NCI-H2107 (cell line): ENCODE measurements at places on chromosomes 16 and 17.

DNA sequence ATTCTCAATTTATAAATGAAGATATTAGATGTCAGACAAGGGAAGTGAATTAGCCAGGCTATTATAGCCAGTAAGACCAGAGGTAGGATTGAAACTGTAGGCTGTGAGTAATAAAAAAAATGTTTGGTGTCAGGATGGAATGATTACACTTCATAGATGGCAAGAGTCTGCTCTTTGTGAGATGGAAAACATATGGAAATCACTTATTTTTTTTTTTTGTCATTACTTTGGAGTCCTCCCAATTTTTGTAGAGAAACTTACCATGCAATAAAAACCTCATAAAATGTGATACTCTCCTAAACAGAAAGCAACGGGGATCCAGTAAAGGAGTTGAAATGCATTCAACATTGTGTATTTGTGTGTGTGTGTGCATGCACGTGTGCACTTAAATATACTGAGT lies 532.7 kb upstream of the CDH8 start:
- no peak for DNase-seq

GRCh38 chr17:29667969-29668368 lies 45.3 kb upstream of the CORO6 start:
- no peak for DNase-seq

GRCh38 chr16:9159839-9160550 lies 68.6 kb downstream of the HAPSTR1 start:
- DNase-seq, result peak; percentile 51

- no peak for DNase-seq
Measured at GRCh38 chr17:44417553-44417952, 28.1 kb upstream of the ITGA2B start.

DNA sequence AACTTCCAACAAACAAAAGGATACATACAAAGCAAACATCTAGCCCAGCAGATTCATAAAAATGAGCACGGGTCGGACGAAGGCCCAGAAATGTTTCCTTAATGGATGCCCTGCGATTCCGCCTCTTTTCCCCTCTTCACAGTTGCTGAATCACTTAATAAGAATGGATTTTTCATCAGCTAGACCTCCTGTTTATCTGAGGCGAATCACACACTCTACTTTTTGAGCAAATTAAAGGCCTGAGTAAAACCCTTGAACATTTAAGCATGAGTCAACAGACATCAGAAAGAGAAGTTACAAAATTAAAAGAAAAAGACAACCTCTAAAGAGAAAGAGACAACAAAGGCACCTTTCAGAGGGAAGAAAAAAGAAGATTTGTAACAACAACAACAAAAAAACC lies 44.7 kb downstream of the HS3ST3A1 start:
- DNase-seq, result no peak

GRCh38 chr17:70320673-70321345 lies 151.5 kb downstream of the KCNJ2 start:
- peak; percentile 17 for DNase-seq

- DNase-seq, result no peak
Measured at GRCh38 chr16:85648070-85648714, 35.1 kb downstream of the GSE1 start.

- DNase-seq, result no peak
Measured at GRCh38 chr17:82434216-82434565, 15.8 kb upstream of the OGFOD3 start.

DNA sequence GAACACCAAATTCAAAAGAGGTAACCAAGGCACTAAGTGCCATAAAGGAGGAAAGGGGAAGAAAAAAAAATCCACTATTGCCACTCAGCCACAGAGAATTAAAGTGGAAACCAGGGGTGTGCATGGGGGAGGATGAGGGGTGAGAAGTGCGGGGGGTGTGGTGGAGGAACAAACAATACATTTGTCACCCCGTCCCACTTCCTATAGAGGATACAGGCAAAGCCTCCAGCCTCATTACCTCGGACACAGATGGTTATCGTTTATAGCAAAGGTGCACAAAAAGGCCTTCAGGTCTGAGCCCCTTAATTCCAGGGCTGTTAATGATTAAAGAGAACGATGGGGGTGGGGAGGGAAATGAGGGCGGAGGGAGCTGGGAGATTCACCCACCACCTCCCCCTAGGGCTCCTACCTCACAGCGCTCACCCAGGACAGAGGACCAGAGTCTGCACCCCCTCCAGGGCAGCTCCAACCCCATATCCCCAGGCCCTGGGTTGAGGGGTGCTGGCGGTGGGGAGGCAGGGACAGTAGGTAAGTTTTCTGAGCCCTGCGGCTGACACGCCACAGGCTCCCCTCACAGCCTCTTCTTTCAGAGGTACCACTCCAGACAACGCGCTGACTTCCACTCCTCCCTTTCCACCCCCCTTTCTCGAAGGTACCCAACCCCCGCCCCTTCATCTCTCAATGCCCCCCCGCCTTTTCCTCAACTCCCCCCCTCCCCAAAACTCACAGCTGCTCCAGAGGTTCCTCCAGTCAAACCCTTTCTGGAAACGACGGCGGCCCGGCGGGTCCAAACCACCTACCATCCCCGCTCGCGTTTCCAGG lies 470 bp downstream of the DCUN1D3 start:
- DNase-seq, result no peak

- no peak for DNase-seq
Measured at GRCh38 chr16:53817812-53818550, 114.0 kb downstream of the FTO start.

GRCh38 chr17:19302791-19303331 lies 59.7 kb downstream of the B9D1 start:
- no peak for DNase-seq

- DNase-seq, result no peak
Measured at GRCh38 chr17:39663688-39664580, 1.2 kb upstream of the TCAP start.

GRCh38 chr17:77433385-77434135 lies 292.8 kb downstream of the SEC14L1 start:
- no peak for DNase-seq

- no peak for DNase-seq
Measured at GRCh38 chr16:85435700-85436099, 177.4 kb upstream of the GSE1 start.

- peak; percentile 35 for DNase-seq
Measured at GRCh38 chr17:76816590-76817135, 51.5 kb upstream of the MGAT5B start.

- no peak for DNase-seq
Measured at GRCh38 chr16:89561884-89562599, 1.6 kb downstream of the RPL13 start.

DNA sequence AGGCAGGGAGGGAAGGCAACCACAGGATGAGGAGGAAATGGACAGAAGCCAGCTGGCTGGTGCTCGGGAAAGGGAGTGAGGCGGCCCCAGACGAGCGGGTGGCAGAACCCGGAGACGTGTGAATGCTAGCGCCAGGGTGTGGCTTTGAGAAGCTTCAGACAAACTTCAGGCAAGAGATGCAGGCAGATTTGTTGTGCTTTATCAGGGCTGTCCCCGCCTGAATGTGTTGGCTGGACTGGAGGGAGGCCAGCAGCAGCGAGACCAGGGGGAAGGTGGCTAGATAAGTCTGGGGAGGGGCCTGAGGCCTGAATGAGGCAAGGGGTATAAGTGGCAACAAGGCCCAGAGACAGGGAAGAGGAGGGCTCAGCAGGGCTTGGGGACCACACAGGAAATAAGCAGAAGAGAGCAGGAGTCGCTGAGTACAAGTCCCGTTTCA lies 22.0 kb downstream of the CAMKK1 start:
- DNase-seq, result no peak

DNA sequence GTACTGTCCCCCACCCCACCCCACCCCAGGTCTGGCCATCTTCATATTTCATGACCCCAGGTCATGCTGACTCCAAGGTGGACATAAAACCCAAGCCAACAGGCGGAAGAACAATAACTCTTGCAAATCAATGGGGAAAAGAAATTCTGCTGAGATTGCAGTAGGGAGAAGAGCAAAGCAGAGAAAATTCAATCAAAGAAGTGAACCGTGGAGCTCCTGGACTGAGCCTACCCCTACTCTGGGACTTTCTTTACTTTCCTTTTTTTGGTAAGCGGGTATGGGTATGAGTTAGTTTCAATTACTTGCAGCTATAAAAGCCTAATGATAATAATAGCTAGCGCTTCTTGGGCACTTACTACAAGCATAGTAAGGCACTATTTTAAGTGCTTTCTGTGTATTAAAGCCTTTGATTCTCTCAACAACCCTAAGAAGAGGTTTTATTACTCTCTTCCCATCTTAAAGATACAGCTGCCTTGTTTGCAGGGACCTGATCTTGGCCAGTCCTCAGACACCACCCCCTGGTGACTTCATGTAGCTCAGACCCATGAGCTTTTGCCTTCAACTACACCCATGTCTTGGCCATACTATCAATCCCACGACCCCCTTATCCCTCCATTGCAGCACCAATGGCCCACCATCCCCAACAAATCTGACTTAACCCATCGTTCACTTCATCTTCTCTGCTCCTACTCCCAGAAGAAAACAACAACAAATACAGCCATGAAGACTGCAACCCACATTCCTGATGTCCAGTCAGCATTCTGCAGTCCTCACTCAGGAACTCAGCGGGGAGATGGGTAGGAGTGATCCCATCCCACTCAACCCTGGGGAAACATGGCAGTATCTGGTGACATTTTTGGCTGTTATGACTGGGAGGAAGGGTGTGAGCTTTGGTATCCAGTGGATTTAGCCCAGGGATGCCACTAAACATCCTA lies 4.4 kb downstream of the GGA2 start:
- DNase-seq, result no peak

GRCh38 chr16:78593352-78593751 lies 493.9 kb downstream of the WWOX start:
- DNase-seq, result no peak

GRCh38 chr17:63538693-63539595 lies 11.3 kb upstream of the DCAF7 start:
- no peak for DNase-seq

DNA sequence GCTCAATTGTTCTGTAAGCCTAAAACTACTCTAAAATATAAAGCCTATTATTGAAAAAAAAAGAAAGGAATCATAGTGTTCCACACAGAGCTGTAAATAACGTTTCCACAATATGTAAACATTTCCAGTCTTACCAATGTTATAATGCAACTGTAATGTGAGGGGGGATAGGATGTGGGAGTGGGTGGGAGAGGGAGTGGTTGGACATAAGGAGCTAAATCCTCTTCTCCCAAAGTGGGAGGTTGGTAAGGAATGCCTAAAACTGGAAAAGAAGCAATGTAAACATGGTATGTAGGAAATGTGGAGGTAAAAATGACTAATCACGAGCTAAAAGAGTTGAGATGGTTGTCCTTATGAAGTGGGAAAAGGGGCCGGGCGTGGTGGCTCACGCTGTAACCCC lies 17.6 kb upstream of the SBK1 start:
- DNase-seq, result no peak

DNA sequence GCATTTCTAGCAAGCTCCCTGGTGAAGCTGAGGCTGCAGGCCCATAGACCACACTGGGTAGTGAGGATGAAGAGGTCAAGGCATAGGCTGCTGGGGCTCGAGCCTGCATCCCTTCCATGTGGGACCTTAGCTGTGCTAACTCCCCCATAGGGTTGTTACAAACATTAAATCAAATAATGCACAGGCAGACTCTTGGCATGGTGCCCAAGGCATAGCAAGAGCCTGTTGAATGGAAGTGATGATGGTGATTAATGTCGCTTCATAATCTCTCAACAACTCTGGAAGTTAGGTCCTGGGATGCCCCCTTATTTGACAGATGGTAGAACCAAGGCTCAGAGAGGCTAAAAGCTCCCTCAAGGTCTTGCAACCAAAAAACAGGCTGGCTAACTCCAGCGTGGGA lies 283.9 kb upstream of the EEF2KMT start:
- no peak for DNase-seq

DNA sequence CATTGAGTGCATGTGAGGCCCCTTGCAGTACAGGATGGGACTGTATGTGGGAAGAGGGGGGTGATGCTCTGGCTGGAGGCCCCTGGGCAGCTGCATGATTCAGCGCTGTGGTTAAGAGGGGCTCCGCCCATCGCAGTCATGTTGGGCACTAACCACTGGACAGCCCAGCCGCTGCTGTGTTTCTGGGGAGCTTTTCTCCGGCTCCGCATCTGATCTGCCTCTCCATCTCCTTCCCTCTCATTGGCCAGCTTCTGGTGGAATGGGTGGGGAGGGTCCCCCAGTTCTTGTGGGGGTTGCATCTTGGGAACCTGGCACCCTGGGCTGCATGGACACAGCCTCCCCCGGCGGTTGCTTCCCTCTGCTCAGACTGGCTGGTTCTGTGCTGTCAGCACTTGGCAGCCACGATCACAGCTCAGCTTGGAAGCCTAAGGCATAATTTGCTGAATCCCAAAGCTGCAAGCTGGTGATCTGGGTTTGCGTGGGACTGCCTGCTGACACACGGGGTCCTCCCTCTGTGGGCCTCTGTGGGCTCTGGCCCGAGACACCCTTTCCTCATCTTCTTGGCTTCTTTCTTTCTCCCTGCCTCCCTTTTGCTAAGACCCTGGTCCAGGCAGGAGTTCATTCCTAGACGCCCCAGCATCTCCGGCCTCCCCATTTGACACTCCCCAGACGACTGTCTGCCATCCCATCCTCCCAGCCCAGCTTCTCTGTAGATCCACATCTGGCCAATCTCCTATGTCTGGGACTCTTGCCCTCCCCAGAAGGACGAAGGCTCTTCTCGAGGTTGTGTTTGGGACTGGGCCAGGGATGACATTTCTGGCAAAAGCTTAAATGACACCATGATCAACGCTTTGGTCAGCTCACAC lies 168.3 kb downstream of the SEC14L1 start:
- no peak for DNase-seq

DNA sequence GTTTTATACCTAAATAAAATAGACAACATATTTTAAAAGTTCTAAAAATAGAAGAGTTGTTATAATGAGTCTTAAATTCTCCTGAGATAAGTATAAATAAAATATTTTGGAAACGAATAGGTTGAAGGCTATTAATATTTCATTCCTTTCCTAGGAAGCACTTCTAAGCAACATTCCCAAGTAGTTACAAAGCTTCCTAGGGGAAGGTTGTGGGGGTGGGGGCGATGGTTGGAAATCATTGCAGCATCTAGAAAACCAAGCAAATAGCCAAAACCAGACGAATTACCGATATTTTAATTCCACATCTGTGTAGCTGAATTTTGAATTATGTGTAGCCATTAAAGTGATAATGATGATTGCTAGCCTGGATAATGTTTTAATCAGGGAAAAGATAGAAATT lies 26.9 kb downstream of the PTRH2 start:
- DNase-seq, result no peak

GRCh38 chr17:82108038-82108437 lies 10.0 kb upstream of the FASN start:
- DNase-seq, result no peak
